ENCODE measurements at places on chromosomes 7 and 10. TPM values are rescaled to one million over a fixed set of nuclear protein-coding genes. Genes with fewer than 3 reads are reported as not detected.

- no peak for DNase-seq
Measured at GRCh38 chr10:67612577-67613537, 83.1 kb downstream of the CTNNA3 start.

GRCh38 chr10:125694883-125695282 is 11.9 kb upstream of the TEX36 start:
- DNase-seq, result no peak

DNA sequence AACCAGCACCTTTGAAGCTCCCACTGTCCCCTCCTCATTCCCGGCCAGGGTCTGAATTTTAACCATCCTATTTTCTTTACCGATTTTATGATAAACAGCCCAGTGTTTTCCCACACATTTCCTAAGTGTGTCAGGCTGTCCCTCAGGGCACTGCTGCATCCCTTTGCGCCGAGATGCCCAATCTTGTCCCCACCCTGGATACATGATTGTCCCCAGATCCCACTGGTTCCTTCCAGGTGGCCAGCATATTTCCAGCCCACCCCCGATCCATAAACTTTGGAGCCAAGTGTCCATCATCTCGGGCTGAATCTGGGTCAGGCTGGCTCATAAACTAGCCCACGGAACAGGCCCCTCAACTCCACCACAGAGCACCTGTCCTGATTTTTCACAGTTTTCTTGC is 137.2 kb downstream of the CDH23 start:
- DNase-seq, result no peak

DNA sequence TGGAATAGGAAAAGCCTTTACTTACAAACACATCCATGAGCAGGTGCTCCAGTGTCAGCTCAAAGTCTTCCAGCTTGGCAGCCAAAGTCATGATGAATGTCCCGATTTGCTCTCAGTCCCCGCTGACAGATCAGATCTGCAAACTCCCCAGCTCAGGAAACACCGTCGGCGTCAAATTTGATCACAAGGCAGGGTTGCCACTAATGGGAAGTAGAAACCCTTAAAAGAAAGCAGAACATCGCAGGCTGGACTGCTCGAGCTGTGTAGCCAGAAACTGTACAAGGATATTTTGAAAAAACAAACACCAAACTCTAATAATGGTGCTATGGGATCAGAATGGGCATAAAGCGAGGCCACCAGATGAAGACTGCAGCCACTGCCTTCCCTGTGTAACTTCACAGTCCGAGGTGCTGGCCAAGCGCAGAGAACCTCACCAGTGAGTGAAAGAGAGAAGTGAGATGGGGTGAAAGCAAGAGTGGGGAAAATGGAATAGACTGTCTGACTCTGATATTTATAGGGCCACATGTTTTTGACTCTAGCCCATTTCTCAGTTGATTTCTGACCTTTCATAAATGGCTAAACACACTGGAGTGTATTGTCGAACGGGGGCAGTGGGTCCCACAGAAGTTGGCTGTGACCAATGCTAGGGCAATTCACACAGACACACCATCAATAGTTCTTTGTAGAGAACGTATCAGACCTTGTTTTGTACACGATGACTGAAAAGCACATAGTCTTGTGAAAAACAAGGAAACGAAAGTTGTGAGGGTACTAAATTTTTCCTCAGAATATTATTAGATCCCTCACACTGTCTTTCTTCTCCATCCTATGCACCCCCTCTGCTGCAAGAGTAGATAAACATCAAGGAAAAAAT is 306.2 kb downstream of the FRMD4A start:
- no peak for DNase-seq

DNA sequence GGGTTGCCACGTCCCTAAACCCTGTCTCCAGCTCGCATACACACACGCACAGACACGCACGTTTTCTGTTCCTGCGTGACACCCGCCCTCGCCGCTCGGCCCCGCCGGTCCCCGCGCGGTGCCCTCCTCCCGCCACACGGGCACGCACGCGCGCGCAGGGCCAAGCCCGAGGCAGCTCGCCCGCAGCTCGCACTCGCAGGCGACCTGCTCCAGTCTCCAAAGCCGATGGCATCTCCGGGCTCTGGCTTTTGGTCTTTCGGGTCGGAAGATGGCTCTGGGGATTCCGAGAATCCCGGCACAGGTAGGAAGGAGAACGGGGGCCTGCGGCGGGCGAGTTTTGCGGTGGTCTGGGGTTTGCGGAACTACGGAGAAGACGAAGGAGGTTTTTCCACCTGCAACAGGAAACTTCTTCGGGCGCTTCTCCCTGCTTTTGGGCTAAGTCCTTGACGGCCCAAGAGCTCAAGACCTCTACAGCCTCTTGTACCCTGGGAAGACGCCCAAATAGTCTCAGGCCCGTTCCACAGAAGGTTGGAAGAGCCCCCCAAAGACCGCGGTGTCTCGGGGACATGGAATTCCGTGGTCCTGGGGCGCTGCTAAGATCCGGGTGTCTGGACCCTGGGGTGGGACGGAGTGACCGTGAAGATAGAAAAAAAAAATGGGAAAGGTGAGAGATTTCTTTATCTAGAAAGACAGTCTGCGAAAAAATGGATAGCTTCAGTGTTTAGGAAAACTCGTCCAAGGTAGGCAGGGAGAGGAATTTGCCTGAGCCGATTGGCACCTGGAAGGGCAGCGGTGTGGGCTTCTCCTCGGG is at the start of gene GAD2:
GAD2 (plus strand) TSS at position 190 of the 811 bp plus-strand sequence; CDS start at position 226, 36 bp downstream.
- DNase-seq, result no peak

The FGFBP3 gene
- 3.0 TPM for polyA plus RNA-seq

The MDFIC gene
- polyA plus RNA-seq, result 34.8 TPM

The TMEM229A gene
- polyA plus RNA-seq, result 0.21 TPM

The AOAH gene
- 1.9 TPM for polyA plus RNA-seq
